ENCODE measurements at places on chromosomes 3 and 15.

DNA sequence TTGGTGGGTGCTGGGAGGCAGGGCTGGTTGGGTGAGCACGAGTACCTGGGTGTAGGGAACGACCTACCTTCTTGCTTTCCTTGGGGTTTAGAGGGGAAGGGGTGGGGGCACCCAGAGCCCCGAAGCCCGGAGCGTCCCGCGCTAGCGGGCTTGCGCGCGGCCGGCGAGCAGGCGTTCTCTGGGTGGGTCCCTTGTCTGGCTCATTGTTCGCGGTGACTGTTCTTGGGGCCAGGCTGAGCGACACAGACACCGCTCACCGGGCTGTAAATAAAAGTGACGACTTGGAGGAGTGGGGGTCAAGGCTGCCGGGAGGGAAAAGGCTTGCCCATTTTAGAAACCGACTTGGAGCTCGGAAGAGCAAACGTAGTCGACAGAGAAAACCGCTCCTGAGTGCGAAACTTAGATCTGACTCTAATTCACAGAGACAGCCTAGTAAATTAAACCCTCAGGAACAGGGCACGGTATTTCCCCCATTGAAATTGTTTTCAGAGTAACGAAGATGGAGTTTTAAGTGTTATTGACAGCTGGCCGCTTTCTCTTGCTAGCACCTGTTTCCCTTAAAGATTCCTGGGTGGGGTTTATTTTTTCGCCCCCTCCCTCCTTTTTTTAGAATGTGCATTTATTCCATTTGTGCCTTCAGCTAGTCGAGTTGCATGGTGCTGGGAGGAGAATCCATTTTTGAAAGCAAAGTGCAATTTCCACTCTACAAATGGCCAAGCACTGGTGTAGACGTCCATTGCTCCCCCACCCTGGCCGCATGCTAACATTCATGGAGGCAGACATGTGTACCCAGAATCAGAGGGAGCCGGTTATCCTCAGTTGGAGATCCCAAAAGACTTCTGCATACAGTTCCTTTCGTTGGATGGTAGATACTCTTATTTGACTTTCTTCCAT lies 532.1 kb upstream of the SEMA6D start:
- no peak for DNase-seq

DNA sequence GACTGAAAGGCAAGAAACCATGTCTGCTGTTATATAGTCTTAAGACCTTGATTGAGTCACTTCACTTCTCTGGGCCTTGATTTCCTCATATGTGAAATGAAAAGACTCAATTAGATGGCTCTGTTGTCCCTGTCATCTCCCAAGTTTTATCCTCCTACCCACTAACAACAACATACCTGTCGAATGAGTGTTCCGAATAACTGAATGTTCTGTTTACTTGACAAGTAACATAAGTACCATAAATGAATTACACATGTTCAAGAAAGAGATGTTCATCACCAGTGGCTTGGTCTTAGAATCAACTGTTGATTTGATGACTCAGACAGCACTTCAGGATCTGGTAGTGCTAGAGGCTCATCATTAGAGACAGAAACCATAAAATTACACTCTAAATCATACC lies 311.7 kb downstream of the VPS13C start:
- DNase-seq: no peak

- DNase-seq: no peak
These were observed 511.9 kb downstream of the GBE1 start for GRCh38 chr3:81249540-81250029.

DNA sequence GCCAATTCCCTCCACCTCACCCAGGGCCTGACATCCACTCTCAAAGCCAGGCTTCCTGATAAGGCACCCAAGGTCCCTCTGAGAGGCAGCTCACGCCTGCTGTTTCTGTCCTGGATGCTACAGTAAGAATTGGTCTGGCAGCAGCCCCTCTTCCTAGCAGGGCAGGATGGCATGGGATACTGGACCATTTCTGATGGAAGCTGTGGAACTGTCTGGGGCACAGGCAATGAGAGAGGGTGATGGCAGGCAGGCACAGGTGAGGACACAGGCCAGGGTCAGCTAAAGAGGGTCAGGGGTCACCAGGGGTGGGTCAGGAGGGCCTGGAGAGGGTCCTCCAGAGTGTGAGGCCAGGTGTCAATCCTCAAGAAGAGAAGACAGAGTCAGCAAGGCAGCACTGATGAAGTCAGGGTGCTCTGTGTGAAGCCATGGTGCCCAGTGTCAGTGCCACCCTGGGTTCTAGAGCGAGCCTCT lies 41.9 kb upstream of the SLC41A3 start:
- no peak for DNase-seq

GRCh38 chr15:71632576-71633195 lies 177.7 kb upstream of the NR2E3 start:
- DNase-seq: no peak

- DNase-seq: no peak
These were observed 21.9 kb upstream of the ALDH1L1 start for GRCh38 chr3:126202276-126202675.

DNA sequence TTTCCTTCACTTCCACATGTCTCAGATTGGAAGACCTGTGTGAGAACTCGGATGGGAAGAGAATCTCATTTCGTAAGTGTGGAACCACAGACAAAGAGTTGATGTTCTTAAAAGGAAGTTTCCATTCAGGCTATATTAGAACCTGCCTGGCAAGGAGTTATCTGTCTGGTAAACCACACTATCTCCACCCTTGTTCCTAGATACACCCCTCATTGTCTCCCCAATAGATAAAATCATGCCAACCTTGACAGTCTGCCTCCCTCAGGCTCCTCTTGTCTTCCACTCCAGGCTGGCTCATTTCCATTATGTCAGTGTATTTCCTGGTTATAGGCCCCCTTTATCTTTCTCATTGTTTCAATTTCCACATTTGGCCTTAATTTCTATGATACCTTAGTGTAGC lies 89.2 kb downstream of the TMEM108 start:
- no peak for DNase-seq

DNA sequence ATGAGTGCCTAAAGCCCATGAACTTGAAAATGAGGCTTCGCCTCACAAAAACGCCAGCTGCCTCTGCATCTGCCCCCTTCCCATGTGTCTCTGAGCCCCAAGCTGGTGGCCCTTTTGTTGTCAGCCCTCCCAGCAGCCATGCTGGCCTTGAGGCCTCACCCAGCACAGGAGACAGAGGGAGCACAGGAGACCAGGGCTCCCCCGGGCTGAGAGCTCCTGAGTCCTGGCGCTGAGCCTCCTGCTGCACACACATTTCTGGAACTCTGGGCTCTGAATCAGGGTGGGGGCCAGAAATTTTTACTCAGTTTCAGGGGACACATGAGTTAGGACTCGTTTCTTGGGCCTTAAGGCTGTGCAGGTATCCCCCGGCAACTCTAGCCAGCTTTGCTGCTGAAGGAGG lies 56.4 kb upstream of the ACAD9 start:
- no peak for DNase-seq

- no peak for DNase-seq
These were observed 403.5 kb downstream of the FHIT start for GRCh38 chr3:60847791-60848190.

DNA sequence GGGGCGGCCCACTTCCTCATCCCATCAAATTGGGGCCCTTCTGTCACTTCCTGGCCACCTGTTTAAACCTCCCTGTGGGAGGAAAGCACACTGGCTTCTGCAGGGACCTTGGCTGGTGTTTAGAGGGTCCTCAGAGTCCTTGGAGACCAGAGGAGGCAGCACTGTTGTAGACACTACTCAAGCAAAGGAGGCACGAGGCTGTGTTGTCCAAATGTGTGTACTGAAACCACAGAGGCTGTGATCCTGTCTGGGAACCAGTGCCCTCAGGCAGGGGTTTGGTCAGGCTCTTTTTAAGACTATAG lies 12.4 kb upstream of the SEC13 start:
- no peak for DNase-seq

DNA sequence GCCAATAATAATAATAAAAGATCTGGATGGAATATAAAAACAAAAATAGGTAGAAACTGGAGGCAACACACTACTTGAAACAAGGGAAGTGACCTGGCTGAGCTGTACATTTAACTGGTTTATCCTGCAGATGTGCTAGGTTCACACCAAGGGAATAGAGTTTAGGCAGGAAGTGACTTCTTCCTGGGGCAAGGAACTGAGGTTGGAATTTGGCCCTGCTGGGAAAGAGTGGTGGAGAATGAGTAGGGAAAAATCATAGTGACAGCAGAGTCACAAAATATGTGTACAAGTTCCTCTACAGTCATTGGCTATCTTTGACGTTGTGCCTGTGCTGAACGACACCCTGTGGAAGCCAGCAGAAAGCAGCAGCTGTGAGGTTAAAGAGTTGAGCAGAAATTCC lies 44.1 kb downstream of the ARHGAP11B start:
- no peak for DNase-seq

GRCh38 chr3:79285380-79285779 lies 482.4 kb downstream of the ROBO1 start:
- DNase-seq: no peak

DNA sequence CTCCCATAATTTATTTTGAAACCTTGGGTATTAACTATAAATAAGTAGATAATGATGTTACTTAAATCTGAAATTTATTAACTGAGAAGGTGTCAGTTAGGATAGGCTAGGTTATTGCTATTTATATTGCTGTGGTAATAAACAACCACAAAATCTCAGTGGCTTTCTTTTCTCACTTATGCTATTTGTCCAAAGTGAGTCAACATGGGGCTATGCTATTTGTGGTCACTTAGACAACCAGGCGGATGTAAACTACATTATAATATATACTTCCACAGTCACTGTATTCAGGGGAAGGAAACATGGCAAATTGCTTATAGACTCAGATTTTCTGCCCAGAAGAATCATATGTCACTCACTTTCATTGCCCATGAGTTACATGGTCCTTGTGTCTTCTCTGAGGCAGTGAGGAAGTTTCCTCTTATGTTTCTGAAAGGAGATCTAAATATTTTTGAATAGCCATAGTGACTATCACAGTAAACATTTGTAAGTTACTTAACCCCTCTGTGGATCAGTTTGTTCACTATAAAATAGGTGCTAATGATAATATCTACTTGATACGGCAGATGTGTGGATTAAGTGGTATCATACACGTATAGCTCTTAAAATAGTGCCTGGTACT lies 19.8 kb downstream of the HMG20A start:
- no peak for DNase-seq

DNA sequence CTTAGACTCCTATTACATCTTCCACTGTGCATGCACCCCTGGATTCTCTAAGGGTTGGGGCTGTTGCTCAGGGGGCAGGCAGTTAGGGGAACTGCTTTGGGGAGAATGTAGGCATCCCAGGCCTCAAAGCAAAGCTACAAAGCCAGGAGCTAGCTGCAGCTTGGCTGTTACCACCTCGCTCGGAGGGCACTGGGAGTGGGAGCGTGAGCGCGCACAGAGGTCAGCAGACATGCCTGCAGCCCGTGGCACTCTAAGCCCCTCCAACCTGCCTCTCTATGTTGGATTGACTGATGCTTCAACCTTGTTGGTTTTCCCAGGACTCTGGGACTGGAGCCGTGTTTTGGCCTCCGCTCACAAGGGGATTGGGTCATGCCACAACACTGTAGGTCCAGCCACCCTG lies 69.8 kb downstream of the CPN2 start:
- DNase-seq: no peak

DNA sequence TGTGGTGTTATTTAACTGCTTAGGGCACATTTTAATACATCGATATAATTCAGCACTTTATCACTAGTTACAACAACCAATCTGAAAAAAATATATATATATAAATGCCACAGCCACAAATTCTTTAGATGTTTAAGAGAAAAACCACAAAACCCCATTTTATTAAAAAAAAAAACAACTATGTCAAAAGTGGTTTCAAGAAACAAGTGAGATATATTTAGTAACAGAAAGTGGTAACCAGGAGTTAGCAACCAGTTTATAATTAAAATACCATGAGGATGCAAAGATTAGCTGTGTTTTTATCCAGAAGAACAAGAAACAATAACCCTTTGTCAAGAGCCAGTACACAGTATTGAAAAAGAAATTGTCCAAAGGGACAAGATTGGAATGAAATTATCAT lies 14.8 kb upstream of the DIPK2A start:
- no peak for DNase-seq

- DNase-seq: no peak
These were observed 1128.5 kb downstream of the TBL1XR1 start for GRCh38 chr3:176068750-176069149.

DNA sequence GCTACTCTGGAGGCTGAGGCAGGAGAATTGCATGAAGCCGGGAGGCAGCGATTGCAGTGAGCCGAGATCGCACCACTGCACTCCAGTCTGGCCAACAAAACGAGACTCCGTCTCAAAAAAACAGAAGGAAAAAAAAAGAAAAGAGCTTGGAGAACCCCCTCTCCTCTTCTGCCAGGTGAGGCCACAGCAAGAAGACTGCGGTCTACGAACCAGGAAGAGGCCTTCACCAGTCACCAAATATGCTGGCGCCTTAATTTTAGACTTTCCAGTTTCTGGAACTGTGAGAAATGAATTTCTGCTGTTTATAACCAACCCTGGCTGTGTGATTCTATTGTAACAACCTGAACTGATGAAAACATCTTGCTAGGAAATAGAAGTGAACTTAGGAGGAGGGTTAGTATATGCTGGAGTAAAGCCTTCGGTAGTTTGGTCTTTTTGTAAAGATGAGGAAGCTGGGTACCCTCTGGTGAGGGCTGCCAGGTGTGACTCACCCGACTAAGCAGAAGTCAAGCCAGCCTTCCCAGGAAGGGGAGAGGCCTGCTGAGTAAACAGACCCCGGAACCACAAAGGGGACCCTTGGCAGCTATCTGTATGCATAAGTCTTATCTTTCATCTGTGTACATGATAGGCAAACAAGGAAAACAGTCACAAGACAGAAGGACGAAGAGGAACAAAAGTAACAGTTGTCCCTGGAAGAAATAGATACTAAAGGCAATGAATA lies 78.7 kb downstream of the KLF13 start:
- DNase-seq: no peak

DNA sequence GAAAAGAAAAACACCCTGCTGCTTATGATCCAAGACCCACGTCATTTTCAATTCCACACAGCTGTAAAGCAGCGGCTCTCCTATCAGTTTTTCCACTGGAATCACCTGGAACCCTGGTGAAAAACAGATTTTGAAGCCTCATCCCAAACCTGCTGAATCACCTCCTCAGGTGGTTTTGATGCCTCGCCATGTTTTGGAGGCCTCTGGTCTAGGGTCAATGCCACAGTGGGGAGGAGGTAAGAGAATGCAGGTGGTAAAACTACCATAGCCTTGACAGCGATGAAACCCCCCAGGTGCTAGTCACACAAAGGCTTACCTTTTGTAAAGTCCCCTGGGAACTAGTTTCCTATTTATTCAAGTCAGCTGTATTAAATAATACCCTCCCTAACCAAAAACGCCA lies 24.8 kb downstream of the MYO1E start:
- DNase-seq: no peak

- DNase-seq: no peak
These were observed 32.3 kb upstream of the TMCO5A start for GRCh38 chr15:37902126-37902525.

- DNase-seq: no peak
These were observed 144.0 kb downstream of the GREM1 start for GRCh38 chr15:32861761-32862160.

GRCh38 chr3:194826594-194826993 lies 140.9 kb downstream of the FAM43A start:
- DNase-seq: no peak

All from forelimb muscle (tissue), 1 donor.